Left lung (tissue), 14 donors: ENCODE measurements at places on chromosomes 5 and 9.

DNA sequence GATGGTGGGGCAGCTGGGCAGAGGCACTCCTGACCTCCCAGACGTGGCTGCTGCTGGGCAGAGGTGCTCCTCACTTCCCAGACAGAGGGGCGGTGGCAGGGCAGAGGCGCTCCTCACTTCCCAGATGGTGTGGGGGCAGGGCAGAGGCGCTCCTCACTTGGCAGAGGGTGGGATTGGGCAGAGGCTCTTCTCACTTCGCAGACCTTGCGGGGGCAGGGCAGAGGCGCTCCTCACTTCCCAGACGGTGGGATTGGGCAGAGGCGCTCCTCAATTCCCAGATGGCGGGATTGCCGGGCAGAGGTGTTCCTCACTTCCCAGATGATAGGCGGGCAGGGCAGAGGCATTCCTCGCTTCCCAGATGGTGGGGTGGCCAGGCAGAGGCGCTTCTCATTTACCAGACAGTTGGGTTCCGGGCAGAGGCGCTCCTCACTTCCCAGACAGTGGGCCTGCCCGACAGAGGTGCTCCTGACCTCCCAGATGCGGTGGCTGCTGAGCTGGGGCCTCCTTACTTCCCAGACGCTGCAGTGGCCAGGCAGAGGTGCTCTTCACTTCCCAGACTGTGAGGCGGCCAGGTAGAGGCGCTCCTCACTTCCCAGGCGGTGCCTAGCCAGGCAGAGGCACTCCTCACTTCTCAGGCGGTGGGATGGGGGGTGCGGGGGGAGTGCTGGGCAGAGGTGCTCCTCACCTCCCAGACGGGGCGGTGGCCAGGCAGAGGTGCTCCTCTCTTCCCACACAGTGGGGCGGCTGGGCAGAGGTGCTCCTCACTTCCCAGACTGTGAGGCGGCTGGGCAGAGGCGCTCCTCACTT is 25.3 kb upstream of the SPATA31E1 start:
- DNase-seq: no peak

DNA sequence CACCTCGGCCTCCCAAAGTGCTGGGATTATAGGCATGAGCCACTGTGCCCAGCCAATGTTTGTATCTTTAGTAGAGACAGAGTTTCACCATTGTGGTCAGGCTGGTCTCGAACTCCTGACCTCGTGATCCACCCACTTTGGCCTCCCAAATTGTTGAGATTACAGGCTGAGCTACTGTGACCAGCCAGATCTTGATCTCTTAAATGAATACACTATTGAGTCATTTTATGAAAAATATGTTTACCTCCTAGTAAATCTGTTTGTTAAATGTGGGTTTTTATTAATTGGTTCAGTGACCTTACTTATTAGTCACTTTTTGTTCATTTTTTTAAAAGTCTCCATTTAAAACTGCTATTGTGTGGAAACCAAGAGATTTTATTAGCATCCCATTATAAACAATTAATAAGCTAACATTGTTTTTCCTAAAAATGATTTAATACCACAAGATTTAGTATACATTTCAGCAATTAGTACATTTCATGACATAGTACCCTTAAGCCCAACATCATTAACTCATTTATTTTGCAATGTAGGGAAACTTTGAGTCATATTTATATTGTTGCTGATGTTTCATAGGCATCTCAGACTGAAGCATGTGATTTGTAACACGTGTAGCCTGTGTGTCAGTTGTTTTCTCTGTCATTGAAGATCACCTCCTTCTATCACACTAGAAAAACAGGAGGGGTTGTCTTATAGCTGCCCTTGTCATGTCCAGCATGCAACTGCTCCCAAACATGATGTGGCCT is 261.2 kb downstream of the TAF11L14 start:
- DNase-seq: no peak

GRCh38 chr9:82970359-82970758 is 92.6 kb downstream of the RASEF start:
- no peak for DNase-seq

GRCh38 chr5:159937580-159937979 is 21.3 kb downstream of the ADRA1B start:
- no peak for DNase-seq

GRCh38 chr5:83633285-83633684 is 87.4 kb downstream of the HAPLN1 start:
- DNase-seq: no peak

DNA sequence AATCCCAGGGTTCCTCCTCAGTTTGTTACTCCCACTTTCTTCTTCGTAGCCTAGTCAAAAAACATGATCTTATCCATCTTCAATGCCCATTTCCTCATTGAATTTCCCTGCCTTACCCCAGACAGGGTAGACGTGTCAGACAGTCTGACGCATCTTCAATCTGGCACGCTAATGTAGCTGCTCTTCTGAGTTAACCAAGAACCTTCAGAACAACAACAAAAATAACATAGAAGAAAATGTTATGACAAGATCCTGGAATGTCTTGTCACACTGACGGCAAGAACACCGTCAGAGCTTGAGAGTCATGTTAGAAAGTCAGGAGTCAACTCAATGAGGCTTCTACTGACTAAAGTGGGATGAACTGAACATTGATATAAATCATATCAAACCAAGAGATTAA is 122.7 kb upstream of the SPDL1 start:
- no peak for DNase-seq

DNA sequence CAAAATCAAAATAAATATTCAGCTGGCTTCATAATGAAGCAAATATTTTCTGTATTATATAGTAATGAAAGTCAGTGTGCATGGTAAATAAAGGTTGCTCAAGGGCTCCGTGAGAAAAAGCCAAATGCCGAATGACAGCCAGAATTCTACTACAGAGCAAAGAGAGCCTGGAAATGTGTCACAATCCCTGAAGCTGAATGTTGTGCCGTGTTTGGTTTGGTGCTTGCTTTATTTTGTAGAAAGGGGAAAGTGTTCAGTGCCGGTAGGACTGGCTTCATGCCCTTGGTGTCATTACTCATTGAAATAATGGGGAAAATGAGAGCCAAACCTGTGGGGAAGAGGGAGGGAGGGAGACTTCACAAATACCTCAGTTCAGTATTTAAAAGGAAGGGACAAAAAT is 26.8 kb upstream of the ADAMTSL1 start:
- no peak for DNase-seq

GRCh38 chr9:37908698-37909186 is 4.8 kb upstream of the SLC25A51 start:
- DNase-seq: no peak

- DNase-seq: no peak
Measured at GRCh38 chr9:116059466-116059865, 94.1 kb upstream of the PAPPA start.

DNA sequence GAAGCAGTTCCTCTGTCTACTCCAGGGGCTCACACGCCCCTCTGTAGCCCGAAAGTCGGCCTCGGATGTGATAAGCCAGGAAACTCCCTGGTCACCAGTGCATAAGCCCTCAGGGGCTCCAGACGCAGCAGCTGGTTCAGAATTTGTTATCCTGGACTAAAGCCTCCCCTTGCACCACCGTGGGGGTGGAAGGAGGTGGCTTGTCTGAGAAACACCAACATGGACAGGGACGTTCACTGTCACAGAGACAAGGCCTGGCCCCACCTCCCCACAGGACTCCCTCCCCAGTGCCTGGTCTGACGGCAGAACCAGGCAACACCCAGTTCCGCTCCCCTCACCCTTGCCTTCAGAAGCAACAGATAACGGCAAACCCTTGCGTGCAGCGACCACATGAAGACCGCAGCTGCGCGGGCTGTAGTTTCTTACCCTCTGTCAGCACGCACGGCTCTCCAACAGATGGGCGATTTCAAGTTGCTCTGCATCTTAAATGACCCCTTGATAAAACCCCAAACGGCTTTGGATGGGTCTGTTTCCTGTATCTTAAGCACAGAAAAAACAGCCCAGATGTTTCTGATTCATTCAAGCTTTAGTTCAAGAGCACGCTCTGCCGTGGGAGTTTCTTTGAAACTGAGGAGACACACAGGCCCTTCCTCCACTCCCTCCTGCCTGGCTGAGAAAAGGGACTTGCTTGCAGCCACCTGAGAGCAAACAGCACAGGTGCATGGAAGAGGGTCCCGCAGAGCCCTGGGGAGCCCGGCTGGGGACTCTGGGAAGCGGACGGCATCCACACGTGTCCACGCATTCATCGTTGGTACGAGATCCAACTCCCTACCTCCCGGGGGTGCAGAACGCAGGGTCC is 44.7 kb upstream of the NKD2 start:
- peak; percentile 93 for DNase-seq

DNA sequence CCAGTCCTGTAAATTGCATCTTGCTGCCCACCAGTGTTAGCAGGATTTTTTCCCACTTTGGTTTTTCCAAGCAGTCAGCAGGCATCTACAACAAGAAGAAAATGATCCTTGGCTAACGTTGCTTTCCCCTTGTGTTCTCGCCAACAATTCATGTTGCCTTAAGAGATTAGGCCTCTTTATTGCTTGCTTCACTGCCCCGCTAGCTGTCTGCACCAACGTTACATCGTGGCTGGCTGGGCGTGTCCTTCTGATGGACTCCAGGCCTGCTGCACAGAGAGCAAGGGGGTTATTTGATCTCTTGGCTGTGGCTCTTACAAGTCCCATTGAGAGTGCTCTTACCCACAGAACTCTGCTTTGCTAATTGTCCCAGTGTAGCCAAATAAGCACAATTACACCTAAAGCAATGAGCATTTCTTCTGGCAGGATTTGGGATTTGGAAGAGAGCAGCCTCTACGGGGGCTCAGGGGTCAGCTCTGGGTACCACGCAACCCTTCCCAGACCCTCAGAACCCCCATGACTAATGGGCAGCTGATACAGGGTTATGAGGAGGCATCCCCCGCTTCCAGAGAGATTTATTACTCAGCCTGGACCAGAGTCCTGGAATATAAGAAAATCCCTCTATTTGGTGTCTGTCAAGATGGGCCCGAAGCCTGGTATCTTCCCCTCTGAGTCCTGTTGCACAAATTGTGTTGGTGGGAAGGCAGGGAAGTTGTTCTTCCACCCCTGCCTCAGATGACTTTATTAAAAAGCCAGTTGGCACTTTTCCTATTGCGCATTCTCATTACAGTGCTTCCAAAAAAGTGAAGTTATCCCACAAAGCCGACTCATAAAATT is 17.6 kb downstream of the DCANP1 start:
- DNase-seq: no peak

DNA sequence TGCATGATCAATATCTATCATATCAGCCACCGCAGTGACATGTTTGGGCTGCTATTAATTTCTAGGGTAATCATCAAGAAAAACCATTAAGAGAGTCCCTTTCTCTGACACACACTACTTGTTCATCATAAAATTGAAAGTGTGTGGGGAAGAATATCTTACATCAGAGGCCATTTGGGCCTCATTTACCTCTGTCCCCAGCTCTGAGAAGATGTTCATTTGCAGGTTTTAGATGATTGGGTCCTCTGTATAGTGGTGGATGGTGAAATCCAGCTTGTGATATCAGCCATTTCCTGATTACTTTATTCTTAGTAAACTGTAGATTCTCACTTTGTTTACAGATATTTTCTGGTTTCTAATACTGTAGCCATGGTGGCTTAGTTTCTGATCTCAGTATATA is 29.8 kb upstream of the PJA2 start:
- no peak for DNase-seq

- DNase-seq: no peak
Measured at GRCh38 chr5:12277504-12278192, 373.4 kb upstream of the CTNND2 start.

DNA sequence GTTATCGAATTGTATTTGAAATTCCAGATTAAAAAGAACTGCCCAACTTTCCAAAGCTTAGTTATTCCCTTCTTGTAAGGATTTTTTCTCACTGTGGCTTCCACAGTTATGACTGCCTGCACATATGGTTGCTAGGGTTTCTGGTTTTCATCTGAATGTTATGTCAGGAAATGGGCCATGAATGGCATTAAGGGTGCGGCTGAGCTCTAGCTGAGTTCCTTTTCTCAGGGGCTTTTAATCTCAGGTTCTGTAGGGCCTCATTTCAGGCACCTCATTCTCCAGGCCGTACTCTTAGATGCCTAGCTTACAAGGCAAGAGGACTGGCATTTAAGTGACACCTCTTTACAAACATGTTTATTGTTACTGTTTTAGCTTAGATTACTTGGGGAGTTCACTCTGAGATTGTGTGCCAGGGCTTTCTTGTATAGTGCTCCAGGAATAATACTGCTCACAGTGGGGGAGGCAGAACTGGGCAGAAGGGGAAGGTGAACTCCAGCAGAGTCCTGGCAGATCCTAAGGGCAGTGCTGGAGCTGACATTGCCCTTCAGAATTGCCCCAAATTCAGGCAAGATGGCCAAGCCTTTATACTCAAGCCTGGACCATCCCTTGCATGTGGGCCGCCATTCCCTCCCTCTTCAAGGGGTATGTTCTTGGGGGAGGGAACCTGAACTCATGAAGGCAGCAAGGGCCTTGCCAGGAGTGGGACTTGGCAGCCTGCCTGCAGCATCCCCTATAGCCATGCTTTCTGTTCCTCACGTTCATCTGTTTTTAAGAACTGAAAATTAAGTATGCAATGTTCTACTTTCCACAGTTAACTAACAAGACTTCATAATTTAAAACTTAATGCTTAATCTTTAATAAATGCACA is 111.5 kb downstream of the KDM4C start:
- DNase-seq: no peak

- DNase-seq: no peak
Measured at GRCh38 chr9:85536514-85536913, 205.2 kb downstream of the AGTPBP1 start.

- DNase-seq: no peak
Measured at GRCh38 chr5:171747061-171747859, 38.4 kb upstream of the SMIM23 start.

DNA sequence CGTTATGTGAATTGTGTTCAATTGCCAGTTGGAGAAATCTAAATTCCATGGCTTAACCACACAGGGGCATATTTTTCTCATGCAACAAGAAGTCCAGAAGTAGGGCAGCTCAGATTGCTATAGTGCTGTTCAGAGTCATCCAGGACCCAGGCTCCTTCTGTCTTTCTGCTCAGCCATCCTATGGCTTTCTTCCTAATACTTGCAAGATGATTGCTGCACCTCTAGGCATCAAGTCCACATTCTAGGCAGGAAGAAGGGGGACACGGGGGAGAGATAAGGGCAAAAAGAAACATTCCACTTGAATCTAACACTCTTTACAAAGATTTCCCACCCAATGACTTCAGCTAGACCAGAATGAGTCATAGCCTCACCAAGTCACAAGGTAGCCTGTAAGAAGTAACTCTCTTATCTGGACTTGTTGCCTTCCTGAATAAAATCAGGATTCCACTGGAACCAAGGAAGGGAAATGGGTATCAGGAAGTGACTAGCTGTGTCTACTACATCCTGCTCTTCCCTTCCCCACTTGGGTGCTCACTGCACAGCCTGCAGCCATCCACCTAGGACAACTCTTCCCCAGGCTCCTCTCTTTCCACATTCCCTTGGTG is 5.3 kb downstream of the ERAP2 start:
- no peak for DNase-seq

- DNase-seq: no peak
Measured at GRCh38 chr5:17358031-17358430, 140.0 kb upstream of the TAF11L2 start.

DNA sequence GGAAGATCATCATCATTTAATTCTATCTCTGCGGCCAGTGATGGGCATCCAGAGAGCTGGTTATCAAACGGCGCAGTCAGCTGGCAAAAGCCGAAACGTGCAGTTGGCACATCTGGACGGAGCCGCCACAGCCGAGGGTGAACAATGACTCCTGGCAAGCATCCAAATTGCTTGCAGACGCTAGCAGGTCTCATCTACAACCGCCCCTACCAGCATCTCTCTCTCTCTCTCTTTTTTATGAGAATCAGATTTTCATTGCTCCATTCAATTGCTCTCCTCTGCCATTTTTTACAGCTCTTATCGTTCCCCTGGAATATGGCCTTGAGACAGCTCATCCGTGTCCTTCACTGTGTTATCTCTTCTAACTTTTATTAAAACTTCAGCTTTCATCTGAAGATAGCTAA is 165.2 kb downstream of the MAPKAP1 start:
- DNase-seq: no peak

GRCh38 chr5:135386886-135387628 is 12.0 kb downstream of the MACROH2A1 start:
- no peak for DNase-seq
